Posterior vena cava (tissue), 2 donors: ENCODE measurements at places on chromosomes 7 and 10.

GRCh38 chr7:13016036-13016581, 328.7 kb downstream of the ARL4A start:
- no peak for DNase-seq

DNA sequence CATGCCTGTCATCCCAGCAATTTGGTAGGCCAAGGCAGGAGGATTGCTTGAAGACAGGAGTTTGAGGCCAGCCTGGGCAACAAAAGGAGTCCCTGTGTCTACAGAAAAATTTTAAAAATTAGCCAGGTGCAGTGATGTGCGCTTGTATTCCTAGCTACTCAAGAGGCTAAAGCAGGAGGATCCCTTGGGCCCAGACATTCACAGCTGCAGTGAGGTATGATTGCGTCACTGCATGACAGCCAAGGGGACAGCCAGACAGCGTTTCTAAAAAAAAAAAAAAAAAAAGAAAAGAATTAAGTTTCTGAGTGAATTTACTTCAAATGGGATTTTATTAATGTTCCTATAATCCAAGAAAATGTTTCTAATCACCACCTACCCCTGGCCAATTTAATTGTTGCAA, 87.4 kb upstream of the RNF148 start:
- no peak for DNase-seq

- DNase-seq: no peak
Measured at GRCh38 chr10:23980094-23980493, 228.8 kb upstream of the KIAA1217 start.

DNA sequence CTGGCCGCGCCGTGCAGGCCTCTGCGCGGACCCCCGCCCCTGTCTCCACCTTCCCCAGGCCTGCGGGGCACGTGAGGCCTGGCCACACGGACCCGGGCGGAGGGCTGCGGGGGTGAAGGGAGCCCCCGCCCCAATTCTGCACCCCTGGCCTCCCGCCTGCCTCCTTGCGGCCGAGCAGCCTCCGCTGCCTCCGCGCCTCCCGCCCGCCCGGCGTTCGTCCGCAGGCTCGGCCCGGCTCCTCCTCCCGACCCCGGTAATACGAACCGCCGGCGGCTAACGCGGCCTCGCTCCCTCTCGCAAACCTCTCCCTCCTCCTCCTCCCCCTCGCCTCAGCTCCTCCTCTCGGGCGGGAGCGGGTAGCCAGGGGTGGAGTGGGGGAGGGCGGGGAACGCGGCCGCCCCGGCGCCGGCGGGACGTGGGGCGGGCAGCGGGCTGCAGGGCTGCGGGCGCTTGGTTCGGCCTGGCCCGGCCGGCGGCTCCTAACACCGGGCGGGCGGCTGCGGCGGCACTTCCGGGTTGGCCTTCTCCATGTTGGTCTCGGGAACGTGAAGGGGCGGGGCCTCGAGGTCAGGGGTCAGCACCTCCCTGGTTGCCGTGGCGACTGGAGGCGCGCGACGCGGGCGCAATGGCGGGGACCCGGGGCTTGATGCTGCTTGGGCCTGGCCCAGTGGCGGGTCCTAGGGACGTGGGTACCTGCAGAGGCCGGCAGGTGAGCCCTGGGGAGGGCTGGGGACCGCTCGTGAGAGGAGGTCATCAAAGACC, at the start of gene RAB11FIP2:
RAB11FIP2 (minus strand) TSS at position 547 of the 762 bp plus-strand sequence. CDS start 778 bp downstream, outside the sequence.
- DNase-seq: peak; percentile 99

DNA sequence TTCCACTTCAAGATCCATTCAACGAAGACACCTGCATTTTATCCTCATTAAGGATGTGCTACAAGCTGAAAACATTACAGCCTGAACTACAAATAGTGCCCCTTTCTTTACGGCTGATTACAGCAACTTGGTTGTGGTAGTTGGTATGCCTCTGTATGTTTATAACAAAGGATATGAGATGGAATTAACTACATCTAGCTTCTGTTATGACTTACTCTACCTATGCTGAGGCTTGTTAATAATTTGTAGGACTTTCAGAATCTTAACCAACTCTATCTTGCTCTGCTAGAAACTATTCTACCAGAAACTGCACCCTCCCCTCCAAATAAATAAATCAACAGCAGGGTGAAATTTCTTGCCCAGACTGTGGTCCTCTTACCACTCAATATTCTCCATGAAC, 448.1 kb downstream of the GRM8 start:
- DNase-seq: no peak
